ENCODE measurements at places on chromosomes 2 and 18.

DNA sequence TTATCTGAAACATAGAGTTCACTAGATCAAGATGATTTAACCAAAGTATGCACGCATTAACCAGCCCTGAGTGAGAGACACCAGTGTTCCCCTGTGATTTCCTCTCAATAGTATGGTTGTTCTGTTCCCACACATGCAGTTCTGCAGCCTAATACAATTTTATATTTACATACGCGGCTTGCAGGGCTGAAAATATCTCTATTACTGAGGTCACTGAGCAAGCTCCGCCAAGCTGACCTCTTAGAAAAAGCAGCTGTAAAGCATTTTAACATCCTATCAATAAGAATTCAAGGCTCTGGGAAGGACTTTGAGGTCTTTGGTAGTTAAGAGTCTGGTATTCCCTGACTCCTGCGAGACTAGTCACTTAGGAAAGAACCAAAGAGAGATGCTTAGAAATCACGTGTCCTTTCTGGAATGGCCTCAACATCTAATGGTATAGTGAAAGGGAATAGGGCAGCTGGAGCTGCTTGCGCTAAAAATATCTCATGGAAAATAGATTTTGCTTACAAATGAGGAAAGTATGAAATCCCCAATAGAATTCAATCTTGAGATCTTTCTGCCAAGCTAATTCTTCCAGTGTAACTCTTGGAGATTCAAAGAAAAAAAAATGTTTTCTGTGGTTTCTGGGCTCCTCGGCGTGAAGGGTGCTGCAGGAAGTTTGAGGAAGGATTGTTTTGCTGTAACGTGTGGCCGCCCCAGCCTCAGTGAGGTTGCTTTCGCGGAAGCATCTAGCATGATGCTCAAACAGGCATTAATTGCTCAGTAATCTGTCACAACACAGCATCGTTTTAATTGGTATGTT is 59.2 kb downstream of the DOCK10 start:
- H3K27me3 ChIP-seq = no peaks in the 10 kb centered on the region
- H3K36me3 ChIP-seq = no peaks in the 10 kb centered on the region
- no peak for DNase-seq
- H3K27ac ChIP-seq = no peak overlapping the region

- H3K36me3 ChIP-seq = peaks cover 44% of the 10 kb centered on the region
- no peak for DNase-seq
- H3K27ac ChIP-seq = peak overlapping the region; percentile 44
- H3K4me3 ChIP-seq = peak overlapping the region; percentile 44
- no peaks in the 10 kb centered on the region for H3K27me3 ChIP-seq
Measured at GRCh38 chr2:27442920-27443282, 720 bp downstream of the KRTCAP3 start.

- peak overlapping the region; percentile 93 for H3K27ac ChIP-seq
- H3K27me3 ChIP-seq = no peaks in the 10 kb centered on the region
- H3K4me3 ChIP-seq = peak overlapping the region; percentile 91
- H3K36me3 ChIP-seq = peaks cover 41% of the 10 kb centered on the region
Measured at GRCh38 chr18:23453680-23454058, 582 bp downstream of the RIOK3 start.

DNA sequence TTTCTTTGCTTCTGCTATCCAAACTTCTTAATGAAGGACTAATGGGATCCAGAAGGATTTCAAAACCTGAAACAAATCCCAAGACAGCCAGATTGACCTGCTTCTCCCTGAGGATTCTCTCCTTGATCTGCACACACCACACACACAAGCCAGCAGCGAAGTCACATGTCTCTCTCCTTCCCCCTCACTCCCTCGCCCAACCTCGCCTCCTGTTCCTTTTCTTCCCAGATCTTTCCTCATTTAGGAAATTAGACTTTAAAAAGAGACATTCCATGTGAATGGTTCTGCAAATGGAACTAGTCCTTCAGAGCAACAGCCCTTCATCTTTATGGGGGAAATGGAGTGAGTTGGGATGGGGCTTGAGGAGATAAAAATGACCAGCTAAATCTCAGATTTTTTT is 639.1 kb upstream of the SETBP1 start:
- H3K4me3 ChIP-seq = no peak overlapping the region
- DNase-seq = no peak
- no peaks in the 10 kb centered on the region for H3K4me1 ChIP-seq

DNA sequence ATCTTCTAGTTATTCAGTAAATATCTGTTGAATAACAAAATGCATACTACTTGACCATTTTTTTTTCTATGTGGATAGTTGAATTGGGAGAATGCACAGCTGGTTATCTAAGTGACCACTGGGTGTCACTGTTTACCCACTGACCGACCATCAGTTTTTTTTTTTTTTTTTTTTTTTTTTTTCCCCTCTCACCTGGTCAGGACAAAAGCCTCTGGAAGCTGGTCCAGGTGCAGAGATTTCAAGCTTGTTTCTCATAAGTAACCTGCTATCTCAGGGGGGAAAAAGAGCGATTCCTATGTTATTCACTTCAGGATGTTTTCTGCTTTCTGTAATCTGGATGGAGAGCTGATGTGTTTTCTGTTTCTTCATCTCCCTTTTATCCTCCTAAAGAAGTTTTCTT is 256.0 kb downstream of the DCDC2C start:
- H3K27me3 ChIP-seq = no peaks in the 10 kb centered on the region
- H3K4me3 ChIP-seq = no peak overlapping the region
- no peak for DNase-seq
- H3K36me3 ChIP-seq = no peaks in the 10 kb centered on the region
- no peaks in the 10 kb centered on the region for H3K4me1 ChIP-seq

DNA sequence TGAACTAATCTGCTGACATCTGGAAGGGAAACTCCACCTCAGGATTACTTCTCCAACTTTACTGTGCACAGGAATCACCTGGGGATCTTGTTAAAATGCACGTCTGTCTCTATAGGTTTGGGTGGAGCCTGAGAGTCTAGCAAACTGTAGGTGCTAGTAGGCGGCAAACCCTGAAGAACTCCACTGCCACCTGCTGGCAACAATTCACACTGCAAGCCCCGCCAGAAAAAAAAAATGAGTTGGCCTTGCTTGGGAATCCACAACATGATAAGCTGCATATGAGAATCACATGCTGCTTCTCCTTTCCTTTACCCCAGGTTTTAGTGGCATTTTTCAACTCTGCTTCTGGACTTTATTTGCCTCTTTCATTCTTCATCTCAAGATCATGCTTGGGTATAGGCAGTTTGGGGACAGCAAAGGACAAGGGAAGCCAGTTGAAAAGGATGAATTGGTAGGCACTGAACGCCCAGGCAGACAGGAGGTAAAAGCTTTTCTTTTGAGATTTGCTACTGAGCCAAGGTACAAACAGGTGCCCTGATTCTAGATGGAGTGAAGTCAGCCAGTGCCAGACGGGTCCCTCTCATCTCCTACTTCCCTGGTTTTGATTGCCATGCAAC is 88.8 kb downstream of the VIT start:
- DNase-seq = no peak
- H3K36me3 ChIP-seq = no peaks in the 10 kb centered on the region
- no peaks in the 10 kb centered on the region for H3K27me3 ChIP-seq
- no peak overlapping the region for H3K27ac ChIP-seq
- H3K4me3 ChIP-seq = no peak overlapping the region

DNA sequence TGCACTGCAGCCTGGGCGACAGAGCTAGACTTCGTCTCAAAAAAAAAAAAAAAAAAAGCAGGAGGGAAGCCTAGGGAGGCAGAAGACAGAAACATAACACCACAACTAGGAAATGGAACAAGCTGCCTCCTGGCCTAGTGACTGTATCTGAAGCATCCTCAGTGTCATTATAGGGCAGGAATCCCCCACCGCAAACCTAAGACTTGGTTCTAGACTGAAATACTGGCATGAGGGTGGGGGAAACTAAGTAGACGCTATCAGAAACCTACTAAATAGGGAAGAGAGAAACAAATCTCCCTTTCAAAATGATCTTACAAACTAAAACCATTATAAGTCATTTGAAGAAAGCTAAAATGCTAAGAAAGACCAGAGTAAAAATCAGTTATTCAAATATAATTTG is 16.4 kb upstream of the SMAD2 start:
- H3K27me3 ChIP-seq = no peaks in the 10 kb centered on the region
- DNase-seq = no peak
- H3K36me3 ChIP-seq = no peaks in the 10 kb centered on the region

GRCh38 chr2:184685999-184686841 is 87.9 kb downstream of the ZNF804A start:
- no peaks in the 10 kb centered on the region for H3K27me3 ChIP-seq
- no peaks in the 10 kb centered on the region for H3K36me3 ChIP-seq
- no peak overlapping the region for H3K4me3 ChIP-seq
- H3K4me1 ChIP-seq = no peaks in the 10 kb centered on the region
- H3K27ac ChIP-seq = no peak overlapping the region

- H3K4me1 ChIP-seq = peaks cover 17% of the 10 kb centered on the region
- no peak overlapping the region for H3K4me3 ChIP-seq
- no peak for DNase-seq
- H3K27me3 ChIP-seq = peaks cover 3% of the 10 kb centered on the region
Measured at GRCh38 chr2:97950329-97951154, 45.2 kb downstream of the TMEM131 start.

GRCh38 chr2:149456285-149456684 is 125.9 kb downstream of the LYPD6 start:
- no peak overlapping the region for H3K4me3 ChIP-seq

GRCh38 chr2:85254540-85255300 is 73.1 kb downstream of the TGOLN2 start:
- no peak for DNase-seq
- peak overlapping the region; percentile 93 for H3K27ac ChIP-seq
- peaks cover 56% of the 10 kb centered on the region for H3K4me1 ChIP-seq
- no peak overlapping the region for H3K4me3 ChIP-seq
- H3K27me3 ChIP-seq = no peaks in the 10 kb centered on the region

- no peak overlapping the region for H3K27ac ChIP-seq
- DNase-seq = no peak
- H3K27me3 ChIP-seq = no peaks in the 10 kb centered on the region
- H3K4me3 ChIP-seq = no peak overlapping the region
Measured at GRCh38 chr2:118473846-118474540, 373.5 kb downstream of the EN1 start.

Measured in RWPE2 (cell line).